ENCODE measurements at places on chromosomes 4 and X.

GRCh38 chr4:25658777-25659176, 3.1 kb downstream of the SLC34A2 start:
- no peak for DNase-seq

DNA sequence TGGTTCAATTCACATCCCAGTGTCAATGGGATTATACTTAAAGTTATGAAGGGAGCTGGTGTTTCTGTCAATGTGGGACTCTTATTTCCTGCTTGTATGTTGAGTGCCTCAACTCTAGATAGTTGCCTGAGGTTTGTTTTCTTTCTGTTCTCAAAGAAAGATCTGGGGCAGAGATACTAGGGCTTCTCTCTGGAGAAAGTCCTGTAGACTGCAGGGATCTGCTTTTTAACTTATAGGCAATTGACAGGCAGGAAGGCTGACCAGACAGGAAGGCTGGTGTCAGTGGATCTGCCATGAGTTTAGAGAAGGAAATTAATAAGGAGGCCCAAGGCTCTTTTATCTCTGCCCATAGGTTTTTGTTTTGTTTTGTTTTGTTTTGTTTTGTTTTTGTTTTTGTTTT, 64.0 kb upstream of the PRKX start:
- DNase-seq: no peak

DNA sequence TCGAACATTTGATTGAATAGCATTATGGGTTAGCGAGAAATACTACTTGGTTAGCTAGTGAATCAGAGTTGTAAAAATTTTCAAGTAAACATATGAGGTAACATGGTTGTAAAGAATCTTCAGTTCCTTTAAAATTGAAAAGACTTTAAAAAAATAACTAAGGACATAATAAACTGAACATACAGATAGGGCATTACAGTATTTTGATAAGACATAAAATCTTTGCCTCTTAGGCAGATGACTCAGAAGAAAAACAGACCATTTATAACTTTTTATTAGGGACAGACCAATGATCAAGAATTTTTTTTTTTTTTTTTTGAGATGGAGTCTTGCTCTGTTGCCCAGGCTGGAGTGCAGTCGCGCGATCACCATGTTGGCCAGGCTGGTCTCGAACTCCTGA, 43.1 kb downstream of the PNMA5 start:
- no peak for DNase-seq

GRCh38 chr4:140212194-140212593, 58.2 kb upstream of the MAML3 start:
- DNase-seq: no peak

DNA sequence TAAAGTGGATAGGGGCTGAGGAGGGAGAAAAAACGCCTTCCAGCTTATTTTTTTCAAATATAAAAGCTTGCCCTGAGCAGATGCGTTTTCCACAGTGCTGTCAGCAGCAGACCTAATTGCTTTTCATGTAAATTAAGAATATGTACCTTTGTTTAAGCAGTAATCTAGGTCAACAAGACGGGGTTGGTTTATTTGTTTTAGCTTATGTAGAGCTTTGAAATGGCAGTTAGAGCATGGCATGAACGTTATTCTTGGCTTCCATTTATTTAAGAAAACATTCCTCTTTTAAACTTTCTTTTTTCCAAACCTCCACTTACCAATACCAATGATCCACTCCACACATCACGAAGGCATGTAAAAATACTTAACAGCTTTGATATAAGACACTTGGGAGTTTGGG, 220.3 kb upstream of the TENM3 start:
- DNase-seq: no peak

- no peak for DNase-seq
Measured at GRCh38 chr4:185244763-185245162, 35.4 kb downstream of the SNX25 start.

GRCh38 chr4:118282692-118283091, 70.1 kb downstream of the PRSS12 start:
- DNase-seq: no peak

- no peak for DNase-seq
Measured at GRCh38 chr4:109574931-109575804, 15.1 kb downstream of the MCUB start.
